Stimulated activated CD4-positive, alpha-beta T cell treated with anti-CD3 and anti-CD28 coated beads, TNF-alpha, amount 100 ng/mL, for 1 hour (primary cell): ENCODE measurements at places on chromosomes 7 and 10.

GRCh38 chr10:62048470-62048869 is 147.0 kb downstream of the ARID5B start:
- no peak for DNase-seq

GRCh38 chr7:7977774-7978173 is 9.2 kb downstream of the GLCCI1 start:
- no peak for DNase-seq

- DNase-seq: no peak
Observed at GRCh38 chr10:33749067-33749735, 414.7 kb upstream of the NRP1 start.

GRCh38 chr7:51455513-51455912 is 138.9 kb upstream of the COBL start:
- no peak for DNase-seq

DNA sequence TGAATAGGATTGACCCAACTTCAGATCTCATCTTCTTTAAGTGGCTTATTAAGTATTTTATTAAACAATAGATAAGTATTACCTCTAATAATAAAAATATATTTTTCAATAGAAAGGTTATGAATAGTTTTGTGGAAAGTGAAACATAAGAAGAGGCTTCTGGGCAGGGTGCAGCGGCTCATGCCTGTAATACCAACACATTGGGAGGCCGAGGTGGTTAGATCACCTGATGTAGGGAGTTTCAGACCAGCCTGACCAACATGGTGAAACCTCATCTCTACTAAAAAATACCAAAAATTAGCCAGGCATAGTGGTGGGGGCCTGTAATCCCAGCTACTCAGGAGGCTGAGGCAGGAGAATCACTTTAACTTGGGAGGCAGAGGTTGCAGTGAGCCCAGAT is 26.5 kb downstream of the GPR85 start:
- DNase-seq: no peak

DNA sequence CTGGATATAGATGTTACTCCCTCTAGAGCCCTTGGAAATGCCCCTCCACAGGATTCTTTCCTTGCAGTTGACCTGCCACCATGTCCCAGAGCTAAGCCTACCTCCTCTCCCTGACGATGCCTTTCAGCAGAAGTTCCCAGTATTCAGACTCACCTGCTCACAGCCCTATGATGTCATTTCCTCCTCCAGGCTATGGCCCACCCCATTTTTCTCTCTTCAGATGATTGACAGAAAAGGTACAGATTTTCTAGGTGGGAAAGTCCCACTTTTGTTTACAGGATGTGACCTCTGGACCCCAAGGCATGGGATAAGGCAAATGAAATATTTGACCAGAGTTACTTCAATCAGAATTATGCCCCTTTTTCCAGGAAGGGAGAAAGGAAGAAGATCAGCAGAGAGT is 280.2 kb upstream of the PHYHIPL start:
- DNase-seq: no peak

GRCh38 chr10:83542774-83543411 is 596.4 kb upstream of the GHITM start:
- DNase-seq: no peak
